GM19239 (cell line): ENCODE measurements at places on chromosomes 1 and 21.

- no peak for DNase-seq
Observed at GRCh38 chr1:234502785-234503184, 23.8 kb upstream of the TARBP1 start.

GRCh38 chr1:100448366-100448765, 89.6 kb upstream of the GPR88 start:
- DNase-seq = no peak

DNA sequence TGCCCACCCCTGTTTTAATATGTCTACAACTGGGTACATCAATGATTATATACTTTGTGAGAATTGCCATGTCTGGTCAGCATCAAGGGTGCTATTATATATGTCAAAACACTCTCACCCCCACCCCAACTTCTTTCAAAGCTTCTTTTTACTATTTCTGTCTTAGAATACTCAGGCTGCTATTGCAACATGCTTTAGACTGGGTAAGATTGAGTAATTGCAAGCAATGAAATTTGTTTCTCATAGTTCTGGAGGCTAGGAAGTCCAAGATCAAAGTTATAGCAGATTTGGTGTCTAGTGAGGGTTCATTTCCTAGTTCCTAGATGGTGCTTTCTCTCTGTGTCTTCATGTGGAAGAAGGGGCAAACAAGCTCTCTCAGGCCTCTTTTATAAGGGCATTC, 100.5 kb upstream of the KCNK1 start:
- no peak for DNase-seq

DNA sequence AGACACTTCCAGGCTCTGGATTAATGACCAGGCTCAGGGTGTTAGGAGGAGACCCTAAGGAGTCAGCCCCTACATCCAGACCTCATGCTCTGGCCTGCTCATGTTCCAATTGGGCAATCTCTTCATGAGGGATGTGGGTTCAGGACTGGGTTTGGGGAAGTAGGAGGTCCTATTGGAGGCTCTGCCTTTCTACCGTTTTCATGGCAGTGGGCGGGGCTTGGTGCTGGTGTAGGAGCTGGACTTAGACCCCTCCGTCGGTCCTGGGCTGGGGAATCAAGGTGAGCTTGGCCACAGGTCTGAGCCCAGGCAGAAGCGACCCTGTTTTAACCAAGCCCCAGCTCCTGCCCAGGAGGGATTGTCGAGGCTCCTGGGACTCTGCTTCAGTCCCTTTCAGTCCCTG, 123.4 kb downstream of the PRDM16 start:
- DNase-seq = no peak

DNA sequence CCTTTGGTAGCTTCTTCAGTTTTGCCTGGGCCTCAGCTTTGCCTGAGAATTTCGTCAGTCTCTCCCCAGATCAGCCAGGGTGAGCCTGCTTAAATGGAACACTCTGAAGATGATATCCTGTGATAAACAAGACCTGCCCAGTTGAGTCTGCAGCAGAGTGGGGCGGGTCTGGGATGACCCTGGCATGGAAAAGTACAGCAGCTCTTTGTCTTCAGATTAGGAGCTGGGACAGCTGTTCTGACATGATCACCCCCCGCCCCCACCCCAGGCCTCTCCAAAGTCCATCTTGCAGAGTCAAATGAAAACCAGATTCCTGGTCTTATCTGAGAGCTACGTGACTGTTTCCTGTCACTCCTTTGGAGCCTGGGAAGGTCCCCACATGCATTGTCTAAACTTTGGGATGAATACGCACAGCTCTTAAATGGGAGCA, 2.2 kb upstream of the TMEM51 start:
- DNase-seq = no peak

DNA sequence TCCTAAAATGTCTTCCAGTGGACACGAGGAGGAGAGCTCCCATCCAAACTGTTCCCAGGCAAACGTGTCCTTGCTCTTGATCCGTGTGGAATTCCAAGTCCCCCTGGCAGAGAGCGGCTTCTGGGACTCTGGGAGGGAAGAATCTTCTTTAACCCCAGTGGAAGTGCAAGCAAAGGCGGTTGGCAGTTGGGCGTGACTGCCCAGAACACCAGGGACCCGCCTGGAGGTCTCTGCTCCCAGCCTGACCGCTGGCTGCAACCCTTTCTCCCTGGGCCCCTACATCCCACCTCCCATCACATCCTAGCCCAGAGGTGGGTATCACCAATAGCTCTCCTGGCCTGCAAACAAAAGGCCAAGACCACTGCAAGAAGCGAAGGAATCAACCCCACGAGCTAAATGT, 17.8 kb downstream of the CASZ1 start:
- DNase-seq = no peak

GRCh38 chr1:119968068-119968492, 71.8 kb upstream of the ADAM30 start:
- DNase-seq = peak; percentile 10

DNA sequence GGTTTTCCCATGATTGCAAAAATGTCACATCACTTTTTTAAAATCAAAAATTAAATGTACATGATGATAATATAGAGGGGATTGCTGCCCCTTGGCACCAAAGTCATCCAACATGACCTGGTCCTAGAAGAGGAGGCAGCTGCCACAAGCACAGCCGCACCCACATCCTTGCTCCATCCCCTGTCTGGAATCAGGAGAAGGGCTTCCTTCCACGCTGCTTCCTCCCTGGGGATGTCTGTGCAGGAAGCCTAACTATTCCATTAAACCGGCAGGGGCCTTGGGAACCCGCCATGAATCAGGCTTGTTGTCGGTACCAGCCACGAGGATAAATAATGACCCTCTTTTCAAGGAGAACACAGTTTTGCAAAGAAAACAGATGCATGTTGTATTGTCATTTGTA, 68.7 kb upstream of the AJAP1 start:
- DNase-seq = no peak

- peak; percentile 66 for DNase-seq
Observed at GRCh38 chr1:202184750-202185460, 8.7 kb upstream of the LGR6 start.

- DNase-seq = no peak
Observed at GRCh38 chr1:205554026-205554811, 49.8 kb downstream of the CDK18 start.
